ENCODE measurements at places on chromosomes 5 and 9.
A peak's percentile ranks its signal among the peaks of the same experiment; 100 is the strongest.

DNA sequence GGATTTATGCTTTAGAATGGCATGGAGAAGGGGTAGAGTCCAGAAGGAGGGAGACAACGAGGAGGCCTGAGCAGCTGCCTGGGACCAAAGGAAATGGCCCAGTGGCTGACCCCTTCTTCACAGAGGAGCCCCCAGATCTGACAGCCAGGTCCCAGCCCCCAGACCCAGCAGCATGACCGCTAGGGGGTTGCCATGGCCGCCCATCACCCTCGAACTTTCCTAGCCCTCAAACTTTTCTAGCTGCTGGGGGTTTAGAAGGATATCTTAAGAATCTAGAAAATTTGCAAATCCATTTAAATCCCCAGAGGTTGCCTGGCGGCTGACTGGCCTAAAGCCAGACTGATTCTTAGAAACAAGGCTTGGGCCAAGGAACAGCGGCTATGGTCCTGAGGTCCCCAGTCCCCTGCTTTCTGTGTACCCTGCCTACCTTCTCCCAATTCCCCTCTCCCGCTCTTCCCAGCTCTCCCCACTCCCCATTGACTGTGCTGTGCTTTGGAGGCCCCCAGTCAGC lies 972 bp downstream of the PDGFRB start:
- no peak for DNase-seq

GRCh38 chr5:84069608-84070179 lies 315.0 kb downstream of the EDIL3 start:
- DNase-seq = no peak

DNA sequence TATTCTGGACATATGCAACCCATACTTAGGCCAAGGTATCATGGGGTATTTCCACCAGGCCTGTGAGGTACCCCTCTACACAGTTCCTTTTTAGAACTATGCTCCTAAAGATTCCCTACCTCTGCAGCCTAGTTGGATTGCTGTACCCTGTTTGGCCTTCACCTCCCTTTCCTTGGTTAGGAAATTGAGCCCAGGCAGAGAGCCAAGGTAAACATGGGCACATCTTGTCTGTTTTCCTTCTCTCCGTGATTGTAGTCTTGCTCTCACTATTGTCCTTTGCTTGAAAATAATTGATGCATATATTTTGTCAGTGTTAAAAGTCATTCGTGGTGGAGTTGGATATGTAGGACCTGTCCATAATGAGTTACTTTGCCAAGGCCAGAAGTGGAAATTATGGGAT lies 26.7 kb downstream of the BDP1 start:
- no peak for DNase-seq

DNA sequence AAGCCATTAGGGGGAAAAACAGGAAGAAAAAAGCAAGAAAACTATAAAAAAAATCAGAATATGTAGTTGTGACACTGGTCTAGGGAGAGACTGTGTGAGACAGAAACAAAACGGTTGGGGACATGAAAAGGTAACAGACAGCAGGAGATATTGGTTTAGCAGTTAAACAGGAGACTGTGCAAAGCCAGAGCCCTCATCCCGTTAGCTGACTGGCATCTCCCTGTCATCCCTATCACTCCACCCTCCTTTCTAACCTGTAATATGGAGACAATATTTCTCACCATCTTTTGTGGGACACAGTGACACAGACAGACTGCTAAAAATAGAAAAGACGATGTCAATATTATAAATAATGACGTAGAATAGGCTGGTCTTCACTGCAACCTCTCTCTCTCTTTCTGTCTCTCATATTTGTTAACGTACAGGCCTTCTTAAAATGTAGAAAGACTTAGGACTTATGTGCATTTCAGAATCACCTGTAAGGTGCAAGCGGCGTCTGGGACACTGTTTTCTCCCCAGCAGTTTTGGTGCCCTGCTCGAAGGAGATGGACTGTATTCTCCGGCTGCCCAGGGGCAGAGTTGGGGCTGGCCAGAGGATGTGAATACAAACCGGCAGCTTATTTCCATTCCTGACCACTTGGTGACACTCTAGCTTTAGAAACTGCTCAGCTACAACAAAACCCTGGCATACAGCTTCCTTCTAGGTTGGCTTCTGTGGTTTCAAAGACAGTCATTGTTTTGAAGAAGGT lies 190.6 kb downstream of the MAT2B start:
- no peak for DNase-seq

DNA sequence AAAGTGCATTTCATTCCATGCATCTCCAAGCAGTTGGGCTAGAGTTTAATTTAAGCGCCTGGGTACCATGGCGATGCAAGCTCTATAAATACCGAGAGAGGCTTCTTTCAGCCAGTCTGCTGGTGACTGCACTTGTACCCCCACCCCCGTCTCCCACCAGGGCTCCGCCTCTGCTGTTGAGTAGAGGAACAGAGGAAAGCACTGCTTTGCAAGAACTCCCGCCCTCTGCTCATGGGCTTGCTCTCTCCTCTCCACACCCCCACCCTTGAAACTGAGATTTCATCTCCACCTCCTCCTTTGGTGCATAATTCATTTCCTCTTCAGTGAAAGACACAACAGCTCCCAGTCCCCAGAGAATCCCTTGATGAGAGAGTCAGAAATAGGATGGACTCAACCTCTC lies 5.1 kb upstream of the WWC1 start:
- DNase-seq = no peak

DNA sequence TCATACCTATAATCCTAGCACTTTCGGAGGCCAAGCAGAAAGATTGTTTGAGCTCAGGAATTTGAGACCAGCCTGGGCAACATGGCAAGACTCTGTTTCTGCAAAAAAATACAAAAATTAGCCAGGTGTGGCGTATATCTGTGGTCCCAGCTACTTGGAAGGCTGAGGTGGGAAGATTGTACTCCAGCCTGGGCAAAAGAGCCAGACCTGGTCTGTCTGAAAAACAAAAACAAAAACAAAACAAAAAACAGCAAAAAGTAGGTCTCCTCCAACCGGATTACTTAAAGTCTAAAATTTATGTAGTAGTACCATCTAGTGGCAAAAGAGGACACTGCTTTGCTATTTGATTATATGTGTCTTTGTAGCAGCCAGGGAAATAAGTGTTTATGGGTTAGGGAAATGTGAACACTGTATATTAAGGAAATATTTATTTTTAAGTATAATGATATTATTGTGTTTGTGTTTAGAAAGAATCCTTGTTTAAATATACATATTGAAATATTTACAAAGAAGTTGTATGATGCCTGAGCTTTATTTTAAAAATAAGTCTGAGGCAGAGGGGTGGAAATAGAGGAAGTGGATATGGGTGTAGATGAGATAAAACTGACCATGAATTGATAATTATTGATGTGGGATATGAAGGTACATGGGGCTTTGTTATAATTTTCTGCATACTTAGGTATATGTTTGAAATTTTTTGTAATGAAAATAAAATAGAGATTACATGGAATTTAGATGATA lies 20.0 kb downstream of the APC start:
- DNase-seq = peak; percentile 7

DNA sequence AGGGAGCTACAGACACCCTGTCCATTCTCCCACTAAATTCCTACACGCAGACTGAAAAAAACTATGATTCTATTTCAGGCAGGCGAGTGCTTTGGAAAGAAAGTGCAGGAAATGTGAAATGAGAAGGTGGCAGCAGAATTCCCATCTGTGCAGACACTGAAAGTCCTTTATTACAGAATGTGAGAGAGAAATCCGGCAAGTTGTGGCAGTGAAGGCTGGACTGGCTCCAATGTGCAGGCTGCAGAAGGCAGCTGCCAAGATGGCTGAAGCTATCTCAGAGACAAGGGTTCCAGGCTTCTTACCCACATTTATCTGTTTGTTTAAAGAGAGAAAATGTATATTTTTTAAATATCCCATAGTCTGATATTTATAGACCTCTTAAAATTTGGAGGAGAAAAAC lies 161.8 kb upstream of the VLDLR start:
- DNase-seq = no peak

DNA sequence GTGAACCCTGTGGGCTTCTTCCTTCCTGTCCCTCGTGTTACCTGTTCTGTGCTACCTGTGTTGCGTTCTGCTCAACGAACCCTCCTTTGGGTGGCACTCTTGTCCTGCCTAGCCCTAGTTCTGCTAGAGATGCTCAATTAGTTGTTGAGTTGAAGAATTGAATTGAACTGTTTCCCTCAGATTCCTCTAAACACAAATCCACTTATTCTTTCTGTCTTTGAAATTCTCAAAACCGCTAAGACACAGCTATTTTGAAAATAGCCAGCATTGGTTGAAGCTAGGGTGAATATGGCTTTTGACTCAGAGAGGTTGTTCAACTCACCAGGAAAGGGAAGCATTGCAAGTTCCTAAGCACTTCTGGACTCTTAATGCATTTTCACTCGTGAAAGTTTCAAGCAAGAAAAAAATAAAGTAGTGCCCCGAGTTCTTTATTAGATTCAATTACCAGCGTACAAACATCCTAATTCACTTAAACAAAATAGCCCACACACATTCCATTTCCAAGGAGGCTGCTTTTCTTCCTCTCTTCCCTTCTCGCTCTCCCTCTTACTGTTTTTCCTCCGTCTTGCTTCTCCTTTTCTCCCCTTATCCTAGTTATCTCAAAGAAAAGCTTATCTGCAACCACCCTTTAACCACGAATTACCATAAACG lies 642 bp upstream of the ITGA1 start:
- peak; percentile 25 for DNase-seq

DNA sequence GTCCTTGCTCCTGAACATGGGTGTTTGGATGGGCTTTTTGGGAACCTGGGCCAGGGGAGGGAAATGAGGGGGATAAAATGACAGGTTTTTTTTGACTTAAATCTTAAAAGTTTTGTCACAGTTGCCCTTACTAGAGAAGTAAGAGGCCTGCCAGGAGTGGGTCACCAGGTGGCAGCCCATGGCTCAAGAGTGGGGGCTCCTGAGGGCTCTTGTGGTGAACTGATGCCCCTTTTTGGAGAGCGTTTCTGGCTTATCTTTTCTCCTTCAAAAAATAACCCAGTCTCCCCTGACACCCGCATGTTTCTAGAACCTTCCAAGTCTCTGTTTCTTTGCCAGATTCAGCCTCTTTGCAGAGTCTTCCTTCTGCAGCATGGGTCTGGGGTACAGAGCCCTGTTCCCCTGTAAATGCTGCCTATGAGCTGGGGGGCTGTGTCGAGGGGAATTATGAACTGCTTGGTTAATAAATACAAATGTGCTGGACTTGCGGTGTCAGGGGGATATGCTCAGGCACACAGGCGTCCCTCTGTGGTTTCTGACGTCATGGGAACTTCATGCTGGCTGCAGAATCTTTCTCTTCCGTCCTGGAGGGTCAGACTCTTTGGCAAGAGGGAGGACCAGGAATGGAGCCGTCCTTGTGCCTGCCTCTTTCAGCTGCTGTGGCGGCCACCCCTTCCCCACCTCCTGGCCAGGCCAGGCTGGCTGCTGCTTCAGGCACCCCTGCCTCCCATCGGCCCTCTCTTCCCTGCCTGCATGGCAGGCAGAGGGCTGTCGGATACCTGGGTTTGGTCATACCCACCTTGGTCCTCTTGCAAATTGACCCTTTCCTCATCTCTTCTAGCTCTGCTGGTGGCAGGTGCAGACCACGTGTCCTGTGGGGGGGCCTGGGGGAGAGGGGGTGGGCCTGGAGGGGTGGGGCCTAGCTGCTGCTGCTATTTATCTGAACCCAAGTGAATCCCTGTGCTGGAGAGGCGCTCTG lies 30.1 kb downstream of the PTPA start:
- DNase-seq = peak; percentile 20

DNA sequence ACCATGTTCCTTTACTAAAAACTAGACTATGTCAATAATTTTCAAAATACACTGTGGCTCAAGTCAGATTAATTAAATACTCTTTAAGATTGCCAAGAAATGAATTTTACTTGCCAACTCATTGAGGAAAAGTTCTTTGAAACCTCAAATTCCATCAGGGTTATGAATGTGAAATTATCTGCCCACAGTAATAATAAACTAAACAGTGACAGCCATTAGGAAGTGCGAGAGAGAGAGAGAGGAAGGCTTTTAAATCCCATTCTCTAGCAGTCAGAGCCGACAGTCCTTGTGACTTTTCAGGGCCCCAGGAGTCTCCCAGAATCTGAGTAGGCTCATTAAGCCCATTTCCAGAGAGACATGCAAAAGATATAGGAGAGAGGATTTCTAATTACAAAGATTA lies 236.1 kb downstream of the MARCHF11 start:
- DNase-seq = no peak

GRCh38 chr9:132000659-132001058 lies 79.0 kb downstream of the MED27 start:
- DNase-seq = no peak

DNA sequence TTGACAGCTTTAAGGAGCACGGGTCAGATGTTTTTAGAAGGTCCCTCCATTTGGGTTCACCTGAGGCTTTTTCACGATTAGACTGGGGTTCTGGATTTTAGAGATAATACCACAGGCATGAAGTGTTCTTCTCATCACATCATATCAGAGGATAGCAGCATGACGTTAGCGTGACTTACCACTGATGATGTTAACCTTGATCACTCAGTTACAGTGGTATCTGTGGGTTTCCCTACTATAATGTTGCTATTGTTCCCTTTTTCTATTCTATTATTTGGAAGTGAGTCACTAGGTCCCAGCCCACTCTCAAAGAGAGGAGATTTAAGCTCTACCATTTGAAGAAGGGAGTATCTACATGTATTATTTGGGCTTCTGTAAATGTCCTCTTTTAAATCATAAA lies 300.0 kb downstream of the MAST4 start:
- DNase-seq = no peak

- DNase-seq = no peak
Observed at GRCh38 chr5:39228596-39228995, 9.2 kb upstream of the FYB1 start.

DNA sequence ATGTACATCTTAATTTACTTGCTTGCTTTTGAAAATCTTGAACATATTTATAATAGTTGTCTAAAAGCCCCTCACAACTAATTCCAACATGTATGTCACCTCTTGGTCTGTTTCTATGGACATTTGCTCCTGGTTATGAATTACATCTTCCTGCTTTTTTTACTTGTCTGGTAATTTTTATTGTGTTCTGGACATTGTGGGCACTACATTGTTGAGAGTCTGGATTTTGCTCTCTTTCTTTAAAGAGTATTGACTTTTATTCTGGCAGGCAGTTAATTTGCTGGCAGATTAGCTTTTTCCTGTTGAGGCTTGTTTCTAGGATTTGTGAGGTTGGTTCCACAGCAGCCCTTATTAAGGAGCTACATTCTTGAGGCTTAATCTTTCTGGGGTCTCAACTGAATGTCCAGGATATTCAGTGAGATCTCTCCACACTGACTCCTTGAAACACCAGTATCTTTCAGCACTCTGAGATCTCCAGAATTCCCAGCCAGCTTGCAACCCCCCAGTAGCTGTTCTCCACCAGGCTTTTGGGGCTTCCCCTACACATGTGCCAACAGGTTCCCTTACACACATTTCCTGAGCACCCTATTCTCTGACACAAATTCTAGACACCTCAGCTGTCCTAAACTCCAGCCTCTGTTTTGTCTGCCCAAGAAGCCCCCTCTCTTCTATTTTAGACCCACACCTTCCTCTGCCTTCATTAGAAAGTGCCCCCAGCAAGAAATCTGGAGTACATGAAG lies 27.4 kb downstream of the KIAA1191 start:
- no peak for DNase-seq
